ENCODE measurements at places on chromosomes 11 and 22.

DNA sequence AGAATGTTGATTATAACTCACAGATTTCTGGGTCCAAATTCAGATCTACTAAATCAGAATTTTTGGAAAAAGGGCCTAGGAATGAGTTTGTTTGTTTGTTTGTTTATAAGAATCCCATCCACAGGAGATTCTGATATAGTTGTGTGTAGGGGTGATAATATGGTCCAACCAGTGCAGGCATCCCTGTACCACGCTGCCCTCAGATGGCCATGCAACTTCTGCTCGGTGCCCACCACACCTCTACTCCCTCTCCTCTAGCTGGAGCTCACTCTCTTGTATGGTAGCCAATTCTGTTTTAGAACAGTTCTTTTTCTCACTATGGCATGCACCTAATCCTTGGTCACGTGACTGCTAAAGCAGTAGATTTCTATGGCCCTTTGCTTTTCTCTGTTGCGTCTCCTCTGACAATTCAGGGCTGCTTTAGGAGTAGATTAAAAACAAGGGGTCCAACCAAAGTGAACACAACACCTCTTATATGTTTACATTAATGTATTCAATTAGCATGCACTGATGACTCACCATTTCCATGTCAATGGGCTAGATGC lies 103.3 kb upstream of the KCNA4 start:
- no peak for DNase-seq

GRCh38 chr11:60280412-60280811 lies at the start of gene MS4A4A:
MS4A4A (plus strand) TSS chr11:60280666; CDS start chr11:60280676, 10 bp downstream.
- DNase-seq, result no peak

DNA sequence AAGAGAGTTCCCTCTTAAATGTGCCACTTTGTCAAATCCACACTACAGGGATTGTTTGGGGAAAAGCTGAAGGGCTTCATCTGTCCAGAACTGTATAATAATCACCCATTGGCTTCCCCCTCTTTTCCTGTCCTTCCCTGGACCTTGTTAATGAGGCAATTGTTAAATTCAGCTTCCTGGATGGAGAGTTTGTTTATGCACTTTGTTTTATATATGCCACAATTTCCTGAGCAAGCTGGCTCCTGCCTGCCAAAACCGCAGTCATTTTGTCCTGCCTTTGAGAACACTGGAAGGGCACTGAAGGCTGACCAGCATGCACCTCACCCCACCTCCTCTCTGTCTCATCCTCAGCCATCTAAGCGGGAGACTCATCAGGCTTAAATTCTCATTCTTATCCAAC lies 86.2 kb downstream of the MSANTD4 start:
- DNase-seq, result no peak

- DNase-seq, result no peak
These were observed 24.4 kb downstream of the AASDHPPT start for GRCh38 chr11:106101819-106102218.

- DNase-seq, result peak; percentile 48
These were observed 324.7 kb downstream of the ETS1 start for GRCh38 chr11:128262463-128263345.

All from NAMALWA (cell line).